Renal cortical epithelial cell (primary cell): ENCODE measurements at places on chromosomes 11 and 22.

- DNase-seq = no peak
Observed at GRCh38 chr11:78100261-78100660, 20.6 kb upstream of the NDUFC2 start.

DNA sequence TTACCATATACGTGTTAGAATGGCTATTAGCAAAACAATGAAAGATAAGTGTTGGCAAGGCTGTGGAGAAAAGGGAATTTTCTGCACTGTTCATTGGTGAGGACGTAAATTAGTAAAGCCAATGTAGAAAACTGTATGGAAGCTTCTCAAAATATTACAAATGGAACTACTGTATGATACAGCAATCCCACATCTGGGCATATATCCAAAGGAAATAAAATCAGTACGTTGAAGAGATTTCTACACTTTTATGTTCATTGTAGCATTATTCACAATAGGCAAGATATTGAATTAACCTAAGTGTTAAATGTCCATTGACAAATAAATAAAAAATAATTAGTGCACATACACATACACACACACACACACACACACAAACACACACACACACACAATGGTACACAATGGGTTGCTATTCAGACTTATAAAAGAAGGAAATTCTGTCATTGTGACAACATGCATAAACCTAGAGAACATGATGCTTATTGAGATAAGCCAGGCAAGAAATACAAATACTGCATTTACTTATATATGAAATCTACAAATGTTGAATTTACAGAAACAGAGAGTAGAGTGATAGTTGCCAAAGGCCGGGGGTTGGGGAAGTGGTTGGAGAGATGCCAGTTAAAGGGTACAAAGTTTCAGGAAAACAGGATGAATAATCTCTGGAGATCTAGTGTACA lies 565.8 kb upstream of the LRRC4C start:
- no peak for DNase-seq

GRCh38 chr11:68962527-68963250 lies 18.1 kb downstream of the MRGPRD start:
- DNase-seq = no peak

DNA sequence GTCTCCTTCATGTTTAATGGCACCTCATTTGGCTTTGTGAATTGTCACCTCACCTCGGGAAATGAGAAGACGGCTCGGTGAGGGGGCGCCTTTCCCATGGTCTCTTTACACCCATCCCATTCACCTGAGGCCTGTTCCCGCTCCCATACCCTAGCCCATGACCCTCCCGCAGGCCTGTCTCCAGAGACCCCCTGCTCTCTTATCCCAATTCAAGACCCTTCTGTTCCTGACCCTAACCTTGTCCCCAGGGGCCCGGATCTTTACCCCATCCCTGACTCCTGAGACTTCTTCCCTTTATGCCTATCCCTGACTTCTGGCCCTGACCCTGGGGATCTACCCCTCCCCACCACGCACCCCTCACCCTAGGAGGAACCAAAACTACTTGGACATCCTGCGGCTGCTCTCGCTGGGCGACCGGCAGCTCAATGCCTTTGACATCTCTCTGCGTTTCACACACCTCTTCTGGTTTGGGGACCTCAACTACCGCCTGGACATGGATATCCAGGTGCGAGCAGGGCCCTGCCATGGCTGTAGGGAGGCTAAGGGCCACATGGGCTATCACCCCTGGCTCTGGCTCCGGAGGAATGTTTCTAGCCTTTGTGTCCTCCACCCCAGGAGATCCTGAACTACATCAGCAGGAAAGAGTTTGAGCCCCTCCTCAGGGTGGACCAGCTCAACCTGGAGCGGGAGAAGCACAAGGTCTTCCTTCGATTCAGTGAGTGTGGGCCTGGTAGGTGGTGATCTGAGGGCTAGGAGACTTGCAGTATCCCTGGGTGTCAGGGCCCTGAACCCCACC lies 7.9 kb downstream of the INPPL1 start:
- no peak for DNase-seq

- DNase-seq = no peak
Observed at GRCh38 chr11:124551189-124551588, 7.7 kb upstream of the OR8B12 start.

GRCh38 chr22:32202539-32203180 lies 2.2 kb downstream of the RFPL2 start:
- peak; percentile 67 for DNase-seq

- no peak for DNase-seq
Observed at GRCh38 chr22:18905540-18906409, at the start of gene DGCR6. Gene DGCR6 (plus strand): TSS chr22:18906320. CDS start chr22:18906375, 55 bp downstream.

GRCh38 chr11:118948000-118948399 lies 8.1 kb upstream of the UPK2 start:
- no peak for DNase-seq

DNA sequence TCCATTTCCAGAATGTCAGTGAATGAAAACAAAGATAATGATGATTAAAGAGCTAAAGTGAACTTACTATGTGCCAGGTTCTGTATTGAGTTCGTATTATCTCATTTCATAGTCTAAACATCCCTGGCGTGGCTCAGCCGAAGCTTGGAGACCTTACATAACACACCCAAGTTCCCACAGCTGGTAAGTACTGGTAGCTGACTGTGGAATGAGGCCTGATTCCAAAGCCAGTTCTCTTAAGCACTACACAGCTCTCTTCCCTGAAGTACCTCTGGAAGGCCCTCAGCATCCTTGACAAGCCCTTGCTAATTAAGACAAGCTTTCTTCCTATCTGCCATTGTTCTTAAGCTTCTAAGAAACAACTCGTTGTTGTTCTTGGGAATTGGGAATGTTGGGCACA lies 28.6 kb upstream of the NCAM1 start:
- DNase-seq = no peak

DNA sequence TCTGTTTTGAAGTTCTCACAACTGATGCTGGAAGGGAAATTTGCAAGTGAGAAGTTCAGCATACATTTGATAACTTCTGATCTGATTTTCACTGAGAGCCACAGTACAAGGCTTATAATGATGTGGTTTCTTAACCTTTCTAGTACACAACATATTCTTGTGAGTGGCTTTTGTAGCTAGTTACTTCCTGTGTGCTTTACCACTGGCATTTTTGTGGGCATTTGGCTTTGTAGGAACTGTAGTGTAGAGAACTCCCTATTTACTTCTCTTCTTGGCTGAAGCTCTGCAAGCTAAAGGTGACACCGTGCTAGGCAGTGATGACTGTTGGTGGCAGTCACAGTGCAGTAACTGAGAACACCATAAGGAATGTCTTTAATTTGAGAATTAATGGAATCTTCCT lies 14.9 kb downstream of the USP47 start:
- peak; percentile 80 for DNase-seq

GRCh38 chr11:127950162-127950561 lies 637.2 kb downstream of the ETS1 start:
- no peak for DNase-seq

DNA sequence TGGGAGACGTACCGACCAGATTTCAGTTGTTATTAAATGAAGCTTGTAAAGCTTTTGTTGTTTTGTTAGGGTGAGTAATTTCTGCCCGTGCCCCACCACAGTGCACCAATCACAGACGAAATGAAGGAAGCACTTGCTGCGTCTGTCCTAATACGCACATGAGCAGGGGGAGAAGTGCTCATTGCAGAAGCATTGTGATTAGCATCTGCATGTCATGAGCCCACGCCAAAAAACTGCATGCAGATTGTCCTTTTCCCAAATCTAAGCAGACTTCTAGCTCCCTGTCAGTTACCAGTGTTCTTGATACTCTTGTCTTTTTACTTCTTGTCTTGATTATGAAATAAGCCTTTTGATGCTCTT lies 15.5 kb downstream of the RBX1 start:
- DNase-seq = no peak

GRCh38 chr11:64268025-64268892 lies 16.2 kb downstream of the BAD start:
- no peak for DNase-seq

- peak; percentile 88 for DNase-seq
Observed at GRCh38 chr11:111531687-111532364, 8.7 kb upstream of the LAYN start.

- peak; percentile 11 for DNase-seq
Observed at GRCh38 chr11:2531277-2531986, 86.6 kb downstream of the KCNQ1 start.

DNA sequence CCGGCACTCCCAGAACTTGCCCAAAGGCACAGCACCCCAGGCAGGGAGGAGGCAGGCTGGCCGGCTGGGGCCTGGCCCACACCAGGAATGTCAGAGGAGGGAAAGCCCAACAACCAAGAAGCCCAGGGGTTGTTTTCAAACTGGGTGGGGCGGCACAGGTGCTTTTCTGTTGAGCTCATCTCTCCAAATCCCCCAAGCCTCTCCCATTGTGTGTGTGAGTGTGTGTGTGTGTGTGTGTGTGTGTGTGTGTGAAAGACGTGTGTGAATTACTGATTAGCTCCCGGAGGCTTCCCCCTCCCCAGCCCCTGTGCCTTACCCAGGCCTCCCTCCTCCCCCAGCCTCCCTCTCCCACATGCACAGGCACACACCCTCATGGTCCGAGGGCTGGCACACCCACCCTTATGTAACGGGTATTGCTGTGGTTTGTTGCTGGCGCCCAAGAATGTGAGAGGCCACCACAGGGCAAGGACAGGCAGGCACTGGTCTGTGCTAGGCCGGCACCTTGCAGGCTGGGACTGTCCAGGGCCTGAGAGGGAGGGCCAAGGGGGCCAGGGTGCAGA lies 15.9 kb downstream of the TRIM29 start:
- DNase-seq = peak; percentile 59

- no peak for DNase-seq
Observed at GRCh38 chr11:34893416-34893815, 22.8 kb downstream of the APIP start.

- no peak for DNase-seq
Observed at GRCh38 chr11:106828576-106828975, 189.7 kb downstream of the GUCY1A2 start.

- no peak for DNase-seq
Observed at GRCh38 chr11:68992743-68993255, 12.0 kb upstream of the MRGPRD start.

- DNase-seq = no peak
Observed at GRCh38 chr11:57479911-57480310, 19.6 kb downstream of the RTN4RL2 start.

GRCh38 chr11:65563601-65564000 lies 5.4 kb upstream of the LTBP3 start:
- no peak for DNase-seq

DNA sequence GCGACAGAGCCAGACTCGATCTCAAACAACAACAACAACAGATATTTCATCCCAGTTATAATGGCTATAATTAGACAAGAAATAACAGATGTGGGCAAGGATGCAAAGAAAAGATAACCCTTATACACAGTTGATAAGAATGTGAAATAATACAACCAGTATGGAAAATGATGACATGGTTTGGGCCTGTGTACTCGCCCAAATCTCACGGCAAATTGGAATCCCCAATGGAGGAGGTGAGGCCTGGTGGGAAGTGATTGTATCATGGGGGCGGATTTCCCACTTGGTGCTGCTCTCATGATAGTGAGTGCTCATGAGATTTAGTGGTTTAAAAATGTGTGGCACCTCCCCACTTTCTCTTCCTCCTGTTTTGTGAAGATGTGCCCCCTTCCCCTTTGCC lies 104.1 kb downstream of the C11orf87 start:
- DNase-seq = no peak

GRCh38 chr11:115803073-115803740 lies 299.0 kb upstream of the CADM1 start:
- DNase-seq = no peak

DNA sequence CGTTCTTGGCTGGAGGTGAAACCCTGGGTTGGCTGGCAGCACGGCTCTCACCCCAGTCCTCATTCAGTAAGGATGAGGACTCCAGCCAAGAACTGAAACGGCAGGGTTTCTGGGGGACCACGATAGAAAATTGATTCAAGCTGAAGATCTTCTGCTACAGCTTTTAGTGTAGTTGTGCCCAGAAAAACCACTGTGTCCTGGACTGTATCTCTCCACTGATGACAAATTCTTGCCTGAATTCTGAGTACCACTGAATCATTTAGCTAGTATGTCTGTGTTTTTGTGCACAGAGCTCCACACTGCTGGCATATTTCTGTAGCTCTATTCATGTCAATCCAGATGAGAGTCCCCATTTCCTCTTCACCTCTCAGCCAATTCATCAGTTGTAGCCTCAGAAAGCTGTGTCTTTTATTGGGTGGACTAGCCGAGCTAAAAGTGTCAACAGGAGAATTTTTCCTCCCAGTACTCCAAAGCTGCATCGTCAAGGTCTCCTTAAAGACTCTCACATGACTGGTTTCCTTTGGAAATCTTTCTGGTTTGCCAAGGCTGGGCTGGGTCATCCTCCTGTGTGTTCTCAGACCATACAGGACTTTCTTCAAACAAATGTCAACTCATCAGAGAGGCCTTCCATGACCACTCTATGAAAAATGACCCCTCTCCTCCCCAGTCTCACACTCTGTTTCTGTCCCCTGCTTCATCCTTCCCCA lies 144.6 kb downstream of the LDLRAD3 start:
- DNase-seq = no peak

DNA sequence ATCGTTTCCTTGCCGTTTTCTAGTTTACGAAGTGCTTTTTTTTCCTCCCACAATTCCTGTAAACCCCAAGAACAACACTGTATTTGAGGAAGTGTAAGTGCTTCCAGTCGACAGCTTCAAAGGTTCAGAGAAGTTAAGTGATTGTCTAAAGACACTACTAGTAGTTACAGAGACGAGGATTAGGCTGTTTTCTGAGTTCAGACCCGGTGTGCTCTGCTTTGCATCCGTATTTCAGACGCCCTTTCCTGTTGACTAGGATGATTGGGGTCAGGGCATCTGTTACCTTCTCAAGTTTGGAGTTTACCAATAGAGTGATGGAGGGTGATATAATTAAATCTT lies 430 bp downstream of the CLP1 start:
- no peak for DNase-seq

- DNase-seq = no peak
Observed at GRCh38 chr11:118341815-118342489, 553 bp downstream of the CD3D start.

GRCh38 chr11:79129702-79130101 lies 311.1 kb downstream of the TENM4 start:
- no peak for DNase-seq

DNA sequence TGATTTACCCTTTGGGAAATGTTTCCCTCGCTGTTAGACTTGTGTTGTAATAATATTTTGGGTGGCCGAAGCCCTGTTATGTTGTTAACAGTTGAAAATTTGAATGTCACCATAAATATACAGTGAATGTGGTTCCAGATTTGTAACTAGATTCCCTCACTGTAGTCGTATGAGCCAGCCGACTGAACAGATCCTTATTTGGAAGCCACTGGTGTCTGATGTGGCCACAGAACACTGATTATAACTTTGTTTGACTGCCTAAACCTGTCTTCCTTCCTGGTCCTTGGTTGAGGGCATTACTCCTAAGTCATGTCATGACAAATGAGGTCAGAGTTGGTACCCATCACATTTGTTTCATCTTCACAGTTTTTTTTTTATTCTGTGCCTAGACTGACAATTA lies 45.4 kb downstream of the YAP1 start:
- DNase-seq = peak; percentile 43

DNA sequence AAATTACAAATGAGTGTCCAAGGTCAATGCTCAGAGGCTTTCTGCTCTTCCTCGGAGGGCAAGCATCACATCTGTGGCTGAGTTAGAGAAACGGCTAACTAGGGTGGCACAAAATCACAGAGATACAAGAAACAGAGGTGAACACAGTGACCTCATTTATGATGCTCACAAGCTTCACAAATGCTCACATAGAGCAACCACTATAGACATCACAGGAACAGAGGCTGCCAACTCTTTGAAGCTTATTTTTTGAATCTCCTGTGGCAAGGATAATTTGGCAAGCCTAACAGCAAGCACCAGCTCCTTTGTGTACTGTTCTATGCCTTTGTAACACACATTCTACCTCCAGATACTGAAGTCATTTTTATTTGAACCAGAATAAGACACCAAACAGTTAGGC lies 416.5 kb upstream of the DDI1 start:
- DNase-seq = no peak
